CD4-positive, alpha-beta T cell treated with Interleukin-17A for 1 hour (primary cell): ENCODE measurements at places on chromosomes 6 and 20.

DNA sequence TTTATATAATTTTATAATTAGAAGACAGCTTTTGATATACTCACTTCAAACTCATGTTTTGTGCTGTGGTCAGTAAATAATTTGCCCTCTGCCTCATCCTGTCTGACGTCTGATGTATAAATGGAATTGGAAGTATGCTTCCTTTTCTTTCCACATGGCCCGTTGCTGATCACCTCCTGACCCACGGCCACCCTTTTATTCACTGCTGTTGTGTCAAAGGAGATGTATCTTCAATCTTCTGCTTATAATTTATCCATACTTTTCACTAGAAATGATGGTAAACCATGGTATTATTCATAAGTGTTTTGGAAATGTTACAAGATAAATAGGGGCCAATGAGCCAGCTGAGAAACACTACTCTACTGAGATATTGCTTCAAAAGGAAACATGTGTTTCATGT, 841.8 kb downstream of the PHF3 start:
- no peak for DNase-seq

GRCh38 chr20:34982270-34983088, 26.8 kb downstream of the MYH7B start:
- DNase-seq: no peak

- no peak for DNase-seq
These were observed 567.5 kb upstream of the SLC35B3 start for GRCh38 chr6:9002833-9003232.

DNA sequence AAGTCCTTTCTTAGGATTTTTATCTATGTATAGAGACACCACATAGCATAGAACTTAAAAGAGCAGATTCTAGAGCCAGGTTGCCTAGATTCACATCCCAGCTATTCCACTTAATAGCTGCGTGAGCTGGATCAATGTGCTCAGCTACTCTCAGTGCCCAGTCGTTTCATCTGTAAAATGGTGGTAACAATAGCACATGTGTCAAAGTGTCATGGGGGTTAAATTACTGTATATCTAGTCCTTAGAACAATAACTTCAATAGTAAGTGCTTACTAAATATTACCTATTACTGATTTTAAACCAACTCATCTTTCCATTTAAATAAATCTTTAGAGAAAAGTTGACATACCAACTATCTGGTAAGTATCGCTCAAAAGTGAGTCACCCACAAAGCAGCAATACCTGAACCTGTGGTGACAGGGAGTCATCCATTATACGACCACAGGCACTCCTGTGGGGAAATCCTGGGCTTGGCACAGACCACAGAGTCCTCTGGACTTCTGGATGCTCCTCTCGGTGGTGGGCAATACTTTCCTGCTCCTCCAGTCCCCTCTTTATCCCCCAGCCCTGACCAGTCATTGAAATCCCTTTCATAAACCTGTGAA, 154.8 kb downstream of the PDSS2 start:
- DNase-seq: no peak

- DNase-seq: no peak
These were observed 518.9 kb upstream of the JARID2 start for GRCh38 chr6:14726816-14727493.

- no peak for DNase-seq
These were observed 1192.4 kb upstream of the CITED2 start for GRCh38 chr6:140566781-140567277.
